ENCODE measurements at places on chromosomes 12 and 14. TPM values are rescaled to one million over a fixed set of nuclear protein-coding genes. Genes with fewer than 3 reads are reported as not detected.

The C1QL4 gene
- total RNA-seq, result not detected

The NID2 gene
- total RNA-seq, result 259 TPM

The KLHL33 gene
- total RNA-seq, result 0.43 TPM

The DHH gene
- total RNA-seq, result not detected

The TEX22 gene
- 0.32 TPM for total RNA-seq

The PIP4P1 gene
- 20.7 TPM for total RNA-seq

The SMCO2 gene
- total RNA-seq, result not detected

The CMKLR1 gene
- 1.7 TPM for total RNA-seq

The RND1 gene
- total RNA-seq, result not detected

The CATSPERB gene
- total RNA-seq, result not detected

The MAP1LC3B2 gene
- 0.43 TPM for total RNA-seq

The STX2 gene
- 58.3 TPM for total RNA-seq

The ZNF84 gene
- 23.2 TPM for total RNA-seq

The SLC5A8 gene
- total RNA-seq, result not detected

The SLC25A47 gene
- not detected for total RNA-seq

The TRIM9 gene
- total RNA-seq, result 0.64 TPM

The TRIP11 gene
- 45.3 TPM for total RNA-seq
